T1000 (cell line): ENCODE measurements at places on chromosomes 13 and 19.

- no peak for DNase-seq
Measured at GRCh38 chr13:45799451-45799850, 52.1 kb downstream of the SIAH3 start.

GRCh38 chr19:50723069-50723468 lies at the start of gene CLEC11A:
Gene CLEC11A, plus strand, starts transcription at chr19:50723364. Its CDS starts 162 bp downstream, at chr19:50723526.
- no peak for DNase-seq

- DNase-seq = no peak
Measured at GRCh38 chr19:3145909-3146676, 10.3 kb downstream of the GNA15 start.

- no peak for DNase-seq
Measured at GRCh38 chr13:67366533-67366932, 136.4 kb upstream of the PCDH9 start.
